ENCODE measurements at places on chromosomes 2 and 18.

GRCh38 chr2:168033966-168034365 is 213.4 kb downstream of the STK39 start:
- DNase-seq: no peak

DNA sequence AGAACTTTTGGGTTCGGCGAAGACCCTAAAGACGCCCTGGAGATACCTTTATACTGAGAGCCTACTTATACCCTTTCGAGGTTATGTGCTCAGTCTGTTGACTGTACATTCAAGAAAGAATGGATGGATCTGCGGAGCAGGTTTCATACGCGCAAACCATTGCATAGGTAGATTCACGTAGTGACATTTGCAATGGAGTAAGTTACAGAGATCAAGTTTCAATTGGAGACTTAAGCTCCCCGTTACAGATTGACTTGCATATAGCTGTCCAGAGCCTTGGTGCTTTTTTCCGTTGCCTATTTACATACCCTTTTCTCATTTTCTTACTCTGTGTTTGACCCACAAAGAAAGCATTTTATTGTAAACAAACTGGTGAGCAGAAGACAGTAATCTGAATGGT is 923 bp downstream of the PSMD1 start:
- DNase-seq: no peak

GRCh38 chr18:10086458-10087210 is 172.8 kb downstream of the VAPA start:
- DNase-seq: no peak

DNA sequence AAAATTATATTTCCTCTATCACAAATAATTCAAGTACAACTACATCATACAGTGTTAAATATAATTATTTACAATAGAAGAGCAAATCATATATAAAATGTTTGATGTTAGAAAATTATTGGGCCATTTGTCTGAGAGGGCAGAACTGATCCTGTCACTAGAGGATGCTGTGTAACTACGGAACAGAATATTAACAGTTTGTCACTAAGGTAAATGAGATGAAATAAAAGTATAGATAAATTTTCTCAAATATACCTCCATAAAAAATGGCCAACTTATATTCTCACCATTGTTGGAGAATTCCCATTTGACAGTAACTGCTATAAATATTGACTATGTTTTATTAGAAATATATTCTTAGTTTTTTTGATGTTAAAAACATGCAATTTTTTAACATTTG is 1067.4 kb upstream of the DDX18 start:
- DNase-seq: no peak
